T-cell (primary cell): ENCODE measurements at places on chromosomes 16 and 17. TPM values are rescaled to one million over a fixed set of nuclear protein-coding genes. Genes with fewer than 3 reads are reported as not detected.

- no peak overlapping the region for H3K27ac ChIP-seq
- H3K4me3 ChIP-seq: no peak overlapping the region
- no peaks in the 10 kb centered on the region for H3K36me3 ChIP-seq
- H3K27me3 ChIP-seq: peaks cover 22% of the 10 kb centered on the region
- H3K4me1 ChIP-seq: no peaks in the 10 kb centered on the region
Measured at GRCh38 chr16:22627043-22627442, 116.4 kb downstream of the NPIPB5 start.

GRCh38 chr17:70314096-70314495 is 144.8 kb downstream of the KCNJ2 start:
- H3K27me3 ChIP-seq: no peaks in the 10 kb centered on the region
- DNase-seq: no peak
- H3K4me3 ChIP-seq: no peak overlapping the region
- H3K27ac ChIP-seq: no peak overlapping the region
- no peaks in the 10 kb centered on the region for H3K36me3 ChIP-seq

DNA sequence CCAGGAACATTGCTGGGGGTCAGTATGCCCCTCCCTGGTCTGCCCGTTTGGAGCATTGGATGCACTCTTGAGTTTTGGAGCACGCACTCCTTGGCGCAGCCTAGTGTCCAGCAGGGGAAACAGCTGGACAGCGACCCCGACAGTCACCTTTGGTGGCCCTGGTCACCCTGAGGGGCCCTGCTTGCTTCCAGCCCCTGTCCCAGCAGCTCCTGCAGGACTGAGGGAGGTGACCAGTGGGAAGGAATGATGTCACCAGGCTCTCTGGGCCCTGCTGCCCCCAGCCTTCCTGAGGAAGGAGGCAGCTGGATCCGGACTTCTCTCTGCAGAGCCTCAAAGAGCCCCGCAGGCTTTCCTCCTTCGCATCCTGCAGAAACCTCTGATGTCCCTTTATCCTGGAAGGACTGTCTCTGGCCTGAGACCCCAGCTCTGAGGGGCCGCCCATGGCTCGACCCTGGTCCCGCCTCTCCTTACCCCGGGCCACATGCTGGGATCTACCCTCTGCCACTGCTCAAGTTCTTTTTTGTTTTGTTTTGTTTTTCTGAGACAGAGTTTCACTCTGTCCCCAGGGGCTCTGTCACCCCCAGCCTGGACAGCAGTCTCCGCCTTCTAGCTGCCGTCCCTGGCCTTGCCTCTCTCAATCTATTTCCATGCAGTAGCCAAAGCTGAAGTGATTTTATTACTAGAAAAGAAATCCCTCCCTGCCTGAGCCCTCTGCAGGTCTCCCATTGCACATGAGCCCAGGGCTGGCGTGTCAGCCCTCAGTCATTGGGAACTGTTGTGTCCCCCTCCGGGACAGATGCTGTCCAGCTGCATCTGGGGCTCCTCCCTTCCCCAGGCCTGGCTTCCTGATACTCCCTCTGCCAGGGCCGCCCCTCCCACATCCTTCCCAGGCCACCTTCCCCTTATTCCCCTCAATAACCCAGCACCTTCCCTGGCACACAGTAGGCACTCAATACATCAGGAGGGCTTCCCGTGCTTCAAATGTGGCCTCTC is 11.6 kb downstream of the ZSCAN10 start:
- no peak overlapping the region for H3K4me3 ChIP-seq
- no peaks in the 10 kb centered on the region for H3K27me3 ChIP-seq
- no peak for DNase-seq
- peaks cover 56% of the 10 kb centered on the region for H3K4me1 ChIP-seq
- H3K27ac ChIP-seq: no peak overlapping the region
- H3K36me3 ChIP-seq: no peaks in the 10 kb centered on the region

GRCh38 chr17:67502151-67502550 is 125.1 kb downstream of the PITPNC1 start:
- no peak overlapping the region for H3K4me3 ChIP-seq
- no peak for DNase-seq
- no peak overlapping the region for H3K27ac ChIP-seq
- H3K27me3 ChIP-seq: no peaks in the 10 kb centered on the region

GRCh38 chr17:66354472-66354871 is 52.1 kb downstream of the PRKCA start:
- no peaks in the 10 kb centered on the region for H3K4me1 ChIP-seq
- H3K36me3 ChIP-seq: no peaks in the 10 kb centered on the region
- no peaks in the 10 kb centered on the region for H3K27me3 ChIP-seq

DNA sequence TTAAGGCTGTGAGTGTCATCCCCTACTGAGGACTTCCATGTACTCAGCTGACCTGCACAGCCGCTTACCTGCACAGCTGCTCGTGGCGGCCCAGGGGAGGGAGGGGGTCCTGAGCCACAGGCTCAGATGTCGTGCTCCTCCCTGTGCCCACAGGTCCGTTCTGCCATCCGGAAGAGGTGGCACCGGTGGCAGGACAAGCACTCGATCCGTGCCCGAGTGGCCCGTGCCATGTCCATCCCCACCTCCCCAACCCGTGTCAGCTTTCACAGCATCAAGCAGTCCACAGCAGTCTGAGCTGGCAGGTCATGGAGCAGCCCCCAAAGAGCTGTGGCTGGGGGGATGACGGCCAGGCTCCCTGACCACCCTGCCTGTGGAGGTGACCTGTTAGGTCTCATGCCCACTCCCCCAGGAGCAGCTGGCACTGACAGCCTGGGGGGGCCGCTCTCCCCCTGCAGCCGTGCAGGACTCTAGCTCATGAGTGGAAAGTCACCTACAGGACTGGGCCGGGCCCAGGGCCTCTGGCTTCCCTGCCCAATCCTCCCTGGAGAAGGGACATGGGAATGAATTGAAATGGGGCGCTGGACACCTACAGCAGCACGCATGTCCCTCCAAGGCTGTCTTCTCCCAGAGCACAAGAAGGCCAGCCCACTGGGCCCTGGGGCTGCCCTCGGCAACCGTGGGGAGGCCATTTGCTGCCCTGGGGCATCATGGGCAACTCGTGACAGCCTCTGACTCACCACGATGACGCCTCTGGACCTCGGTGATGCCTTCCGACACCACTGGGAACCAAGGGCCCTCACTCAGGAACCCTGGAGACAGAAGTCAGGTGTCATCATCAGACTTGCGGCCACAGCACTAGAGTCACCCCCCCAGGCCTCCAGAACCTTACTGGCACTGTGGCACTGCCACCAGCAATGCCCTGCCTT is 9.9 kb upstream of the SPPL2C start:
- DNase-seq: no peak
- no peaks in the 10 kb centered on the region for H3K4me1 ChIP-seq
- H3K27ac ChIP-seq: no peak overlapping the region
- no peaks in the 10 kb centered on the region for H3K27me3 ChIP-seq

- no peak for DNase-seq
- H3K27me3 ChIP-seq: no peaks in the 10 kb centered on the region
- H3K27ac ChIP-seq: no peak overlapping the region
- peaks cover 11% of the 10 kb centered on the region for H3K36me3 ChIP-seq
- peaks cover 32% of the 10 kb centered on the region for H3K4me1 ChIP-seq
Measured at GRCh38 chr17:74777901-74778515, 1.9 kb upstream of the NAT9 start.

GRCh38 chr16:61653544-61653943 is 382.7 kb downstream of the CDH8 start:
- H3K4me3 ChIP-seq: no peak overlapping the region
- H3K4me1 ChIP-seq: no peaks in the 10 kb centered on the region
- no peak for DNase-seq
- H3K27ac ChIP-seq: no peak overlapping the region
- H3K36me3 ChIP-seq: no peaks in the 10 kb centered on the region

DNA sequence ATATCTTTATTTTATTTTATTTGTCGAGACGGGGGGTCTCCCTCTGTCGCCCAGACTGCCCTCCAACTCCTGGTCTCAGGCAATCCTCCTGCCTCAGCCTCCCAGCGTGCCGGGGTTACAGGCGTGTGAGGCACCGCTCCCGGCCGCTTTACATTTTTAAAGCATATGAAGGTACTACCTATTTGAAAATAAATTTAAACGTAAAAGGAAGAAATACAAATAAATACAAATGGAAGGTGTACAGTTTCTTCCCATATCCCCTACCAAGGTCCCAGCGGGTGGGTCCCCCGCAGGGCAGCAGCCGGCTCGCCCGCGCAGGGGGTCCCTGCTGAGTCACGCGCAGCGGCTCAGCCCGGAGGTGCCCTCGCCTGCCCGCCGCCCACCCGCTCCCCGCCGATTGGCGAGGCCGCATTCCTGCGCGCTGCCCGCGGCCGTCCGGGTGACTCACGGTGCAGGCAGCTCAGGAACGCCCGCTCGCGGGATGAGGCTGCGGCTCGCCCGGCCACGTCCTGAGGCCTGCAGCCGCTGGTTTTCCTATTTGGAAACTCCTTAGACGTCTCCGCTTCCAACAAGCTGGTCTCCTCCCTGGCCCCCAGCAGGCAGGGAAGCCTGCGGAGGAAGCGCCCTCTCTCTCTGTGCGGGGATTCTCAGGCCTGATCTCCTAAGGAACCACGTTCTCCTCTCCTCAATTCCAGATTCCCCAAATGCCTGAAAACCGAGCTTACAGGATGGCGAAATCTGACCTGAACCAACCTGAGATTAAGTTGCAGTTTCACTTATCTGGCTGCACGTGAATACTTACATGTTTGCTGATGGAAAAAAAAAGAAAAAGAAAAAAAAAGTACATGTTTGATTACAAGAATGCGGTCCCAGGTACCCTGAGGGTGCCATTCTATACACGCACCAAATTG is 54.8 kb upstream of the MAP3K14 start:
- peaks cover 17% of the 10 kb centered on the region for H3K27me3 ChIP-seq
- H3K4me3 ChIP-seq: no peak overlapping the region
- DNase-seq: no peak
- peaks cover 7% of the 10 kb centered on the region for H3K4me1 ChIP-seq

GRCh38 chr17:36742267-36743000 is 141.1 kb downstream of the MRM1 start:
- H3K27ac ChIP-seq: no peak overlapping the region
- no peak overlapping the region for H3K4me3 ChIP-seq
- H3K36me3 ChIP-seq: no peaks in the 10 kb centered on the region

DNA sequence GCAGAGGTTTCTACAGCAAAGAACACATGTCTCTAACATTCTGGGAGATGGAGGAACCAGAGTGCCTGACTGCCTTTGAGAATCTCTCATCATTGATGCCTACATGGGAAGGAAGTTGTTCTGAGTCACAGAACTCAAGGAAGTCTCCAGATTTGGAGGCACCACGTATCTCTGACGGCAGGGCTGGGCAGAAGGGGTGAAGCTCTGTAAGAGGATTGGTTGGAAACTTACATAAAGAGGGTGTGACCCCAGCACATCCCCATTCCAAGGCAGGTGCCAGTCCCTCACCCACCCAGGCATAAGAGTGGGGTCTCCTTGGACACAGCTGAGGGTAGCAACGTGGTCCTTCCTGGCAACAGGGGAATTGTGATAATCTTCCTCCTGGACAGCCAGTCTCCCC is 17.4 kb downstream of the TNFRSF13B start:
- no peak overlapping the region for H3K4me3 ChIP-seq
- H3K27ac ChIP-seq: no peak overlapping the region
- H3K4me1 ChIP-seq: no peaks in the 10 kb centered on the region
- peaks cover 37% of the 10 kb centered on the region for H3K27me3 ChIP-seq
- H3K36me3 ChIP-seq: no peaks in the 10 kb centered on the region

DNA sequence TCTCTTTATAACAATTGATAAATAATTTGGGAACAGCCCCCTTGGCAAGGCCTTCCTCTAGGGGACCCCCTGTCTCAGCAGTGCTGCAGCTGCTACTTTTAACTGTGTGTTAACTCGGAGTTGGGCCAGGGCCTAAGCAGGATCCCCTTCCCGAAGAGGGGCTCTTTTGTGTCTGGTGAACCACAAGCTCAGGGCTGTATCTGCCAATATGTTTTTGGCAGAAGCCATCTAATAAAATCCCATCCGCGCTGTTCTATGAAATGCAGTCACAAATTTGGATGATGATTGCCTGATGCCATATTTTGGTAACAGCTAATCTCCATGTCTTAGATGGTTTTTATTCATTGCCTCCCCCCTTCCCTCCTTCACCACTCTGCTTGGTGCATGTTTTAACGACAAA is 267.7 kb downstream of the FTO start:
- H3K36me3 ChIP-seq: no peaks in the 10 kb centered on the region
- DNase-seq: no peak
- H3K4me3 ChIP-seq: no peak overlapping the region
- H3K27ac ChIP-seq: no peak overlapping the region
- H3K27me3 ChIP-seq: no peaks in the 10 kb centered on the region

GRCh38 chr16:8679151-8679550 is 4.7 kb downstream of the ABAT start:
- DNase-seq: no peak
- H3K4me1 ChIP-seq: peaks cover 19% of the 10 kb centered on the region
- peaks cover 4% of the 10 kb centered on the region for H3K36me3 ChIP-seq
- H3K27me3 ChIP-seq: no peaks in the 10 kb centered on the region

GRCh38 chr16:69179328-69180010 is 7.5 kb upstream of the SNTB2 start:
- no peak for DNase-seq
- H3K27ac ChIP-seq: no peak overlapping the region
- no peaks in the 10 kb centered on the region for H3K27me3 ChIP-seq
- H3K4me1 ChIP-seq: peaks cover 4% of the 10 kb centered on the region
- H3K4me3 ChIP-seq: no peak overlapping the region
- H3K36me3 ChIP-seq: no peaks in the 10 kb centered on the region

DNA sequence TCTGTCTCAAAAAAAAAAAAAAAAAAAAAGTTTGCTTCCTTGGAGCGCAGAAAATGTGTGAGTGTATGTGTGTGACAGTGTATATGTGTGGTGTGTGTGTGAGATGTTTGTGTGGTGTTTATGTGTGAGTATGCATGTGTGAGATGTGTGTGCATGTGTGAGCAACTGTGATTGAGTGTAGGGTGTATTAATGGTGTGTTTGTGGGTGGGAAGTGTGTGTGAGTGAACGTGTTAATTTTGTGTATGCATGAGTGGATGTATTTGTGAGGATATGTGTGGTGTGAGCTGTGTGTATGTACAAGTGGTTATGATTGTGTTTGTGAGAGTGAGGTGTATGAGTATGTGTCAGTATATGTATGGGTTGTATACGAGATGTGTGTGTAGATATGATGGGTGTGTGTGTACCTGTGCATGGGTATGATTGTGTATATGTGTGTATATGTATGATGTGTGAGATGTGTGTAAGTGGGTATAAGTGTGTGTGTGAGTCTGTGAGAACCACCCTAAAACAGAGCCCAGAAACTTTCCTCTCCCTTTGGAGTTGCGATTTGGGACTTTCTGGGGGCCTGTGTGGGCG is 22.5 kb upstream of the ETV4 start:
- no peaks in the 10 kb centered on the region for H3K4me1 ChIP-seq
- DNase-seq: no peak
- peaks cover 3% of the 10 kb centered on the region for H3K27me3 ChIP-seq
- no peak overlapping the region for H3K27ac ChIP-seq

- H3K4me3 ChIP-seq: no peak overlapping the region
- H3K27ac ChIP-seq: no peak overlapping the region
- DNase-seq: no peak
- H3K27me3 ChIP-seq: no peaks in the 10 kb centered on the region
- no peaks in the 10 kb centered on the region for H3K36me3 ChIP-seq
- no peaks in the 10 kb centered on the region for H3K4me1 ChIP-seq
Measured at GRCh38 chr17:72107100-72107499, 13.7 kb upstream of the SOX9 start.

Gene KRT24
- total RNA-seq: not detected

Gene SPNS2
- total RNA-seq: 0.75 TPM

Gene PRSS36
- total RNA-seq: 1.1 TPM

Gene MYOCD
- not detected for total RNA-seq

Gene KRTAP4-6
- total RNA-seq: not detected

Gene CRYBA1
- total RNA-seq: not detected

Gene GLIS2
- total RNA-seq: not detected

Gene TIMM22
- total RNA-seq: 12.4 TPM

Gene SEC14L1
- total RNA-seq: 71.6 TPM

Gene NOG
- total RNA-seq: 82.3 TPM

Gene CTRL
- 14.2 TPM for total RNA-seq

Gene HYDIN
- total RNA-seq: 0.73 TPM

Gene IGSF6
- total RNA-seq: 0.56 TPM

Gene HS3ST2
- total RNA-seq: not detected

Gene SLC5A10
- total RNA-seq: not detected

Gene TP53TG3F
- total RNA-seq: not detected

Gene CCL17
- total RNA-seq: not detected

Gene KRT12
- total RNA-seq: not detected
